Naive B cell (primary cell): ENCODE measurements at places on chromosomes 13 and 19. TPM values are rescaled to one million over a fixed set of nuclear protein-coding genes. Genes with fewer than 3 reads are reported as not detected.

- no peak for DNase-seq
Observed at GRCh38 chr13:100645382-100645781, 29.2 kb downstream of the TMTC4 start.

GRCh38 chr19:22617614-22618320 lies 16.4 kb upstream of the ZNF492 start:
- DNase-seq = no peak

GRCh38 chr13:103272770-103273169 lies 206.6 kb upstream of the SLC10A2 start:
- no peak for DNase-seq

DNA sequence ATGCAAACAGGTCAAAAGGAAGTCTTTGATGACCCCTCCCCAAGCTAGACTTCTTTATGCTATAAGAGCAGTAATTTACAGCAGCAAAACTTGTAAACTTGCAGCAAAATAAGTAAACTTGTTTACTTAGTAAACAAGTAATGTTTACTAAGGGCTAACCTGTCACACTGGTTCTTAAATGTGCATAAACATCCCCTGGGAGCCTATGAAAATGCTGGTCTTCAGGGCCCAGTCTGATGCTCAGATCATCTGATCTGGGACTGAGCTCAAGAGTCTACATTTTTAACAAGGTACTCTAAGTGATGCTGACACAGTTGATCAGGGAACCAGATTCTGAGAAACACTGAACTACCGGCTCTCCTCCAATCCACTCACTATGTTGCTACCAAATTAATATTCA lies 53.4 kb downstream of the MTMR6 start:
- DNase-seq = no peak

DNA sequence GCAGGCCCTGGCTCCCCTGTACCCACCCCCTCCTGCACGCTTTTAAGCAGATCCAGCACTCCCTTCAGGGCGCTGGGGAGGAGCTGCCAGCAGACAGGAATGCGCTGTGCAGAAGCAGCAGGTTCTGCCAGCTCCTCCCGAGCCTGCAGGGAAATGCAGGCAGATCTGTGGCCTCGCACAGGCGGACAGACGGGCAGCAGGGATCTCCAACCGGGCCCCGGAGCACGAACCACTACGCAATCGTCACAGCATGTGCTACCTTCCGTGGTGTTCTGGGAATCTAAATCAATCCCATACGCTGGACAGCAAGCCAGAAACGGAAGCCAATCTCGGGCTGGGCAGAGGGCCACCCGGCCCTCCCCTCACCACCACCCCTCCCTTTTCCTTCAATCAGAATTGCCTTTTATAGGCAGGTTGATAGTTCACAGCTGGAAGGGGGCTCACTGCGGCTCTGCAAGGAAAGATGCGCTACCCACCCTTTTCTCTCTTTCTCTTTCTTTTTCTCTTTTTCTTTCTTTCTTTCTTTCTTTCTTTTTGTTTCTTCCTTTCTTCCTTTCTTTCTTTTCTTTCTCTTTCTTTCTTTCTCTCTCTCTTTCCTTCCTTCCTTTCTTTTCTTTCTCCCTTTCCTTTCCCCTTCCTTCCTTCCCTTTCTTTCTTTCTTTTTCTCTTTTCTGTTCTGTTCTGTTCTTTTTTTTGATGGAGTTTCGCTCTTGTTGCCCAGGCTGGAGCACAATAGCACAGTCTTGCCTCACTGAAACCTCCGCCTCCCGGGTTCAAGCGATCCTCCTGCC lies 99.9 kb downstream of the GNG7 start:
- no peak for DNase-seq

DNA sequence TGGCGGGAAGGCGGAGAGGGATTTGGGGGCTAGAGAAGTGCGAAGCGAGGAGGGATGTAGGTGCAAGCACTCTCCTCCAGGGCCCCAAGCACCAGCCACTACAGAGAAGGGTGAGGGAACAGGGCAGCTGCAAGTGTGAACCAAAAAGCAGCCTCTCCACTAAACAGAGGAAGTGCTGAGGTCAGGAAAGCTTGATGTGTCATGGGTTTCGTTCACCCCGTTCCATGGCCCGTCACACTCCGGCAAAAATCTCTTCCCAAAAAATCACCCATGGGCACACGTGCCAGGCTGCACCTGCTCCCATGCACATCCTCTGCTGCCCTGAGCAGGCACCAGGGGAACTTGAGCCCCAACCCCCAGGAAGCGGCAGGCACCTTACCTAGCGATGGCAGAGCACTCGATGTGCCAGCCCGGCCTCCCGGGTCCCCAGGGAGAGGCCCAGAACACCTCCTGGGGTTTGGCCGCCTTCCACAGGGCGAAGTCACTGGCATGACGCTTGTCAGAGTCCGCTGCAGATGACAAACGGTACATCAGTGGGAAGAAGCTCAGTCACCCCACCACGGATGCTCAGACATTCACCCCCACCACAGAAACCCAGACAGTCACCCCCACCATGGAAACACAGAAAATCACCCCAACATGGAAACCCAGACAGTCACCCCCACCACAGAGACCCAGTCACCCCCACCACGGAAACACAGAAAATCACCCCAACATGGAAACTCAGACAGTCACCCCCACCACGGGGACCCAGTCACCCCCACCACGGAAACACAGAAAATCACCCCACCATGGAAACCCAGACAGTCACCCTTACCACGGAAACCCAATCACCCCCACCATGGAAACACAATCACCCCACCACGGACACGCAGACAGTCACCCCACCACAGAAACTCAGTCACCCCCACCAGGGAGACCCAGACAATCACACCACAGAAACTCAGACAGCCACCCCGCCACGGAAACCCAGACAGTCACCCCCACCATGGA lies 29.0 kb downstream of the CARS2 start:
- peak; percentile 76 for DNase-seq

GRCh38 chr13:112532837-112533745 lies 54.9 kb downstream of the TUBGCP3 start:
- DNase-seq = no peak

- no peak for DNase-seq
Observed at GRCh38 chr19:5016781-5017180, 47.9 kb downstream of the KDM4B start.

GRCh38 chr13:42497798-42498197 lies 76.2 kb upstream of the TNFSF11 start:
- DNase-seq = no peak

- no peak for DNase-seq
Observed at GRCh38 chr13:28763887-28764286, 45.1 kb upstream of the SLC46A3 start.

DNA sequence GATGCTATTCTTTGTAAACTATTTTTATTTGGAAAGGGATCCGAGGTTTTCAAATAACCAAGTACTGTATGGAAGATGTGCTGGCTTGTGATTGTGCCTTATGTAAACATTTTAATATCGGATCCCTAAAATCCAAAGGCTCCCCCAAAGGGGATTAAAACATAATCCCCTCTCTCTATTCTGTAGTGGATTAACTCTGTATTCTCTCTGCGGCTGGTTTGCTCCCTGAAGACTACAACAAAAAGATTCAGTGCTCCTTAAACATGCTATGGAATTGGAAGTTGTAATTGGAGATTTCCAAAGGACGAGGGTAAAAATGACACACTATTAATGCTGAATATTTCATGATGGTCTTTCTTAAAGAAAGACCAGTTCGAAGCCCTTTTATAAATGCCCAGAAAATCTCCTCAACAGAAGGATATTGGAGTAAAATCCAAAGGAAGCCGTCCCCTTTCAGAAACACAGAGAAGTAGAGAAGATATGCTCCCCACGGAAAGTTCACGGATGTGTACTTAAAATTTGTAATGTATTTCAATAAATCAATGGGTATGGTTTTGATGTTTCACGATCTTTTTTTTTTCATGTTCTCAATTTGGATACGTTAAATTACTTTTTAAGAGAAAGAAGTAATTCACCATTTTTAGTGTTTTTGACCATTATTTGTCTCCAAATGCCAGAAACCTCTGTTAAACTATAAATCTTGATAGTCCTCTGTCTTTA lies 6.5 kb downstream of the MAB21L1 start:
- DNase-seq = no peak

GRCh38 chr13:45909673-45910072 lies 58.1 kb upstream of the SIAH3 start:
- DNase-seq = no peak

GRCh38 chr19:6392221-6393073 lies 517 bp downstream of the GTF2F1 start:
- no peak for DNase-seq

GRCh38 chr19:40084948-40085347 lies 5.8 kb downstream of the ZNF780A start:
- no peak for DNase-seq

- DNase-seq = no peak
Observed at GRCh38 chr13:38951525-38952313, 38.9 kb downstream of the STOML3 start.

- no peak for DNase-seq
Observed at GRCh38 chr13:98171900-98172589, 5.0 kb downstream of the RNF113B start.

- DNase-seq = no peak
Observed at GRCh38 chr13:113603116-113603710, 18.7 kb downstream of the TFDP1 start.

DNA sequence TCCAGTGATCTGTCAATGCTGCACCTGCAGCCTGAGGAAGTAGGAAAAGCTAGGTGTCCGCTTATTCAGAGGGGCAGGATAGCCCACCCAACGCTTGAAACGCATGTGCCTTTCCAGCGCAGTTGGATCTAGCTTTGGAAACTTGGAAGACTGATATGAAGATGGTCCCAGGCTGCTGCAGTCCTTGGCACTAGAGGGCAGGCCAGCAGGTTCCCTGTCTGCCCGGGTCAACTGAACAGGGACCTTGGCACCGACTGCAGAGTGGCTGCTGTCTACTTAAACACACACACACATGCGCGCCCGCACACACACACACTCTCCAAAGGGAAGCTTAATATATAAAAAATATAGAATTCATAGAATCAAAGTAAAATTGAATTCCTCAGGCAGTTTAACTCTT lies 100.0 kb downstream of the TSHZ3 start:
- DNase-seq = no peak

DNA sequence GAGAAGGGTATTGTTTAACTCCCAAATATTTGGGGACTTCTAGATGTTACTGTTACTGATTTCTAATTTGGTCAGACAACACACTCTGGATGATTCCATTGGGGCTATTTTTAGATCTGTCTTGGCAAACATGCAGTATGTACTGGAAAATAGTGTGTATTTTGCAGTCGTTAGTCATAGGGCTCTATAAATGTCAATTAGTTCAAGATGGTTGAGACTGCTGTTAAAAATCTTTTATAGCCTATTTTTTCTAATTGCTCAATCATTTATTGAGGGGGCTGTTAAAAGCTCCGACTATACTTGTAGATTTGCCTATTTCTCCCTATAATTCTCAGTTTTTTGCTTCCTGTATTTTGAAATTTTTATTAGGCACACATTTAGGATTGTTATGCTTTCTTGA lies 31.4 kb downstream of the PPP5C start:
- no peak for DNase-seq

GRCh38 chr13:25800523-25800922 lies 251.3 kb downstream of the SHISA2 start:
- no peak for DNase-seq

- DNase-seq = no peak
Observed at GRCh38 chr19:10634430-10634829, 9.1 kb downstream of the SLC44A2 start.

- DNase-seq = no peak
Observed at GRCh38 chr13:112684071-112684845, 5.6 kb upstream of the ATP11A start.

DNA sequence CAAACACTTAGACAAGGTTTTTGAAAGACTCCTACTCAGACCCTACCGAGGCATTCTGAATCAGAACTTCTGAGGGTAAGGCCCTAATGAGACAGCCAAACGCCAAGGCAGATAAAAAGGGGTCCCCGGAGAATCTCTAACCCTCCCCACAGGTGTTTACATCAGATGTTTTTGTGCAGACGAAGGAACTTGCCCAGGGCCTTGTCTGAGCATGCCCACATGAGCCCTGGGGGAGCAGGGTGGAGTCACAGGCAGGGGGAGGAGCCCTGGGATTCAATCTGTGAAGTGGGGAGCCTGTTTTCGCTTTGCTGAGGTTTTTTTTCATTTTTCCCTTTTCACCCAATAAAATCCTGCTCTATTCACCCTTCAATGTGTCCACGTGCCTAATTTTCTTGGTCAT lies 61.6 kb upstream of the MED4 start:
- DNase-seq = peak; percentile 29

DNA sequence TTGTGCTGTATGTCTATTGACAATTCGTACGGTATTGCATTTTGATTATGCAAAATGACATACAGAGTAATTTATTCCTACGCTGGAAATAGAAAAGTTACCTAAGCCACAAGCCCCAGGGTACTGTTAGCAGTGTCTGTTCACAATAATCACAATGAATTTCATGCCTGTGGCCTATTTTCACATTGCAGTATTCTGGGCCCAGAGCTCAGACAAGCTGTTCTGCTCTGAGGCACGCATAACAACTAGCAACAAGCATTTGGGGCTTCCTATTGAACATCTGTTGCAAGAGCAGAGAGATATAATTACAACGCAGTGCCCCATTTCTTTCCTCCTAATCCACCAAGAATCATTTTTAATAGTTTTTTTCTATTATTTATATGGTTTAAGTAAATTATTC lies 158.9 kb upstream of the SGCG start:
- DNase-seq = no peak

DNA sequence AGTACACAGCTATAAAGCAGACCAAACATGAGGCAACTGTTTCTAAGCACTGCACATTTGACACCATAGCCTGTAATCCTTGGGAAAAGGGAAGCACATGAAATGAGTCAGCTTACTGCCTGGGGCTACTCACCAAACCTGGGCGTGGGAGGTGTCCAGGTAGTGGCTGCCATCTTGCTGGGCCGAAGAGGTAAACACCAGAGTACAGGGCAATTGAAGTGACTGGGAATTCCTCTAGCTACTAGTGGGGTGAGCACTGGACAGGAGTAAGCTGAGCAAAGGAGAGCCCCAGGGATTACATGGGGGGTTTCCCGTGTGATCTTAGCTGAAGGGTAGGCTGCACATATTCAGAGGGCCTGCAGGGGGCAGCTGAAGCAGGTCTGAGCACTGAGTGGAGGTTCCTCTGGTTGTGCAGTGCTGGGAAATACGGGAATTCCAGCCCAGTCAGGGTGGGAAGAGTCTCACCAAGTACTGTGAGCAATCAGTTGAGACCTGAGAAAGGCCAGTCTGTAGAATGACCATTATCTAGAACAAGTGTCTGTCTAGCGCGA lies 140.5 kb downstream of the SLC7A1 start:
- no peak for DNase-seq

GRCh38 chr13:24627090-24627714 lies 53.0 kb upstream of the ATP12A start:
- DNase-seq = no peak

The SPTBN4 gene
- polyA plus RNA-seq = not detected

The LGALS7 gene
- not detected for polyA plus RNA-seq

The ZNF805 gene
- 4.7 TPM for polyA plus RNA-seq

The IL17D gene
- not detected for polyA plus RNA-seq

The FAM216B gene
- not detected for polyA plus RNA-seq

The C1QTNF9 gene
- polyA plus RNA-seq = not detected

The CLDND2 gene
- not detected for polyA plus RNA-seq

The CBLC gene
- polyA plus RNA-seq = not detected

The UGGT2 gene
- 0.58 TPM for polyA plus RNA-seq

The F7 gene
- not detected for polyA plus RNA-seq

The COMP gene
- polyA plus RNA-seq = not detected

The ZNF439 gene
- polyA plus RNA-seq = 7.4 TPM
